SK-N-SH (cell line): ENCODE measurements at places on chromosomes 1 and 21. TPM values are rescaled to one million over a fixed set of nuclear protein-coding genes. Genes with fewer than 3 reads are reported as not detected.

DNA sequence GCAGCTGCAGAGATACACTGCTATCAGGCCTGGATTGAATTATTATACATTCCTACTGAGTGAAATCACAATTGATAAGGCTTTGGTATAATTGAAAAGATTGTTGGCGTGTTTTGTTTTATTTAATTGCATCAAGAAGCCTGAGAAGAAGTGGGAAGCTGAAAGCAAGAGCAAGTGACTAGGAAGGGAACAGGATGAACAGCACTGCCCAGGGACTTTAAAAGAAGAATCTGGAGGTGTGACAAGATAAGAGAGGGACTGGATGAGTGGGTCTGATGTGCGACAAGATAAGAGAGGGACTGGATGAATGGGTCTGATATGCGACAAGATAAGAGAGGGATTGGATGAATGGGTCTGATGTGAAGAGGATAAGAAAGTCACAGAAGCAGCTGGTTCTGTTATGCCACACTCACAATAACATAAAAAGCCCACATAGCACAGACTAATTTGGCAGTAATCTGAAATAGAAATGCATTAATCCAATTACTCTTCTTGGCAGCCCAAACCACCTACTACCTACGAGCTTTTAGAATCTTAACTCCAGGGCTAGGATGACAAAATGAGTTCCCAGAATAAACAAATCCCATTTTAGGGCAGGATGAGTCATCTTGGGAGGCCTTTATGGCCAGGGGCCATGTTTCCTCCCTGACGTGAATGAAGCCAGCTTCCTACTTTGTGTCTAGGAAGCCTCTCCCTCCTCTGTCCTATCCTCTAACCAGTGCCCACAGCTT lies 129.7 kb downstream of the DUSP10 start:
- no peaks in the 10 kb centered on the region for H3K27me3 ChIP-seq
- H3K36me3 ChIP-seq, result no peaks in the 10 kb centered on the region
- DNase-seq, result peak; percentile 51
- peaks cover 13% of the 10 kb centered on the region for H3K4me1 ChIP-seq
- H3K27ac ChIP-seq, result peak overlapping the region; percentile 56

The FUBP1 gene
- polyA plus RNA-seq, result 64.1 and 95.7 TPM in 2 replicates

DNA sequence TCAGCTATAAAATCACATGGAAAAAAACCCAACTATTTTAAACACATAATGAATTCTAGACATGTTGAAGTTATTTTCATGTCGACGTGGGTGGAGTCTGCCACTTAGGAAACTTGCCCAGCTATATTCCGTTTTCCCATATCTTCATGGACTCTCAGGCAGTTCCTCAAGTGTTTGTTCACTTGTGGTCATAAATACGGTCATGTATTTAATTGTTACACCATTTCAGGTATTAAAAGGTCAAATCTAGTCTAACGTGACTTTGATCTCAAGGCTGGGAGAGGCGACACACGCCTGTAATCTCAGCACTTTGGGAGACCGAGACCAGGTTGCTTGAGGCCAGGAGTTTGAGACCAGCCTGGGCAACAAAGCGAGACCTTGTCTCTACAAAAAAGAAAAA lies 346.9 kb downstream of the PBX1 start:
- H3K4me3 ChIP-seq, result no peak overlapping the region
- no peaks in the 10 kb centered on the region for H3K4me1 ChIP-seq
- H3K36me3 ChIP-seq, result no peaks in the 10 kb centered on the region
- no peak for DNase-seq

DNA sequence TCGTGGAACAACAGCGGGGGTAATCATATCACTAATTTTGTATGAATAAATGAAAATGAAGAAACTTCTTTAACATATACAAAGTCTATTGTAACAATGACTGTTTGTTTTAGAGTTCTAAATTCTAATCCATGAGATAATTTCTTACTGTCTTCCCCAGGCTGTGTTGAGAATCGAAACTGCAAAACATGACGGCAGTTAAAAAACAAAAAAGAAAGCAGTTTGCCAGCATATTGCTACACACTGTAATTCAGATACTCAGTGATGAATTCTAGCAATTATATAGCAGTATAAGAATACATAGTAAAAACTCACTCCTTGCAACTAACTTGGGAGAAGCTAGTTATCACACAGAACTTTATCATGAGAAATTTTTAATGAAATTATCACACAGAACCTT lies 22.1 kb downstream of the INSL5 start:
- DNase-seq, result no peak
- no peak overlapping the region for H3K4me3 ChIP-seq
- no peaks in the 10 kb centered on the region; the same call in none of the 2 replicates for H3K4me1 ChIP-seq
- no peaks in the 10 kb centered on the region for H3K36me3 ChIP-seq
- H3K27me3 ChIP-seq, result no peaks in the 10 kb centered on the region
- no peak overlapping the region for H3K27ac ChIP-seq

GRCh38 chr1:58412071-58412580 lies 134.4 kb downstream of the OMA1 start:
- peaks cover 13% of the 10 kb centered on the region; the same call in 1 of the 2 replicates for H3K4me1 ChIP-seq
- H3K36me3 ChIP-seq, result no peaks in the 10 kb centered on the region
- H3K27me3 ChIP-seq, result no peaks in the 10 kb centered on the region

The CD53 gene
- polyA plus RNA-seq, result not detected in 2 replicates

The LDLRAD1 gene
- not detected in 2 replicates for polyA plus RNA-seq

DNA sequence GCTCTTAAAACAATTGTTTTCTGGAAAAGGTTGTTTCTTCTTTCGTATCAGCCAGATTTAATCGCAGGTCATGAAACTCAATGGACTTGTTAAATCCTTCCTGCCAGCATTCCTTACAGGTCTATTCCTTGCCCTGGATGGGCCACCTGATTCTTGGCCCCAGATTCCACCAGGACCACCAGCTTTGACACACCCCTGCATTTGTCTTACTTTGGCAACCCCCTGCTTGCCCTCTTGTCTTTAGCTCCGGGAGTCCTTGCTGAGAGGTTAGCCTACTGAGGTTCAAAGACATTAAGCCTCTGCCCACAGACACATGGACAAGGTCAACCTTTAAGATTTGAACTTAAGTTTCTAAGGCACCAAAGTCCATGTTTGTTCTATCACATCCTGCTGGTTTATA lies 27.1 kb upstream of the DAB1 start:
- no peaks in the 10 kb centered on the region for H3K4me1 ChIP-seq
- H3K27ac ChIP-seq, result no peak overlapping the region
- 0 out of 2 replicates have a peak, but pooled peaks cover 7% of the 10 kb centered on the region for H3K27me3 ChIP-seq
- H3K36me3 ChIP-seq, result no peaks in the 10 kb centered on the region

The ZFP69B gene
- polyA plus RNA-seq, result 1.7 and 2.1 TPM in 2 replicates

- DNase-seq, result peak; percentile 36
- no peak overlapping the region for H3K27ac ChIP-seq
- peak overlapping the region; percentile 92 for H3K4me3 ChIP-seq
- H3K36me3 ChIP-seq, result no peaks in the 10 kb centered on the region
Observed at GRCh38 chr21:44013380-44014088, 1.4 kb downstream of the TRAPPC10 start.

DNA sequence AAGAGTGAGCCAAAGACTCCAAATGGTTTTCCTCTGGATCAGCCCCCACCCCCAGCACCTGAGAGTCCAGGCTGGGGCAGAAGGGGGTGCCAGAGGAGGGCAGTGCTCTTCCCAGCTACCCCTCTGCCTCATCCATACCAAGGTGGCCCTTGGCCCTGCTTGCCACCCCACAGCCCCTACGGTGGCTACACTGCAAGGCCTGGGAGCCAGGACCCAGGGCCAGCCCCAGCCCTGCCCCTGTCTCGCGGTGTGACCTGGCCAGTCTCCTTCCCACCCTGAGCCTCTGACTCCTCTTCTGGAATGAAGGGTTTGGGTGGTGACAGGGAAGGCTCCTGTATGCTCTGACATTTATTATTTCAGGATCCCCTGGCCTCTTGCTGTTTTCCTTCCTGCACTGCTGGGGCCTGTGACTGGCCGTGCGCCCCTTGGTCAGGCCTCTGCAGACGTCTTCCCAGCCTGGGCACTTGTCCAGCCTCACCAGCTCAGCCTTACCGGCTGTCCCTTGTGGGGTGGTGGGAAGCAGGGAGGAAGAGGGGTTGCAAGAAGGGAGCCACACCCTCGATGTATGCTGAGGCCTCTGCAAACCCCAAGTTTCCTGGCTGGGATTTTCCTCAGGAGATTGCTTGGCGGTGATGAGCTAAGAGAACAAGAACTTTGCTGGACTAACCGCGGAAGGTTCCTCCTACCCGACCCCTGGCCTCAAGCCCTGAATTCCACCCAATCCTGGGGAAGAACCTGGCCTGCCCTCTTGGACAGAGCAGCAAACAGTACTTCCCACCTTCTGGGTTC lies 13.5 kb downstream of the ASAP3 start:
- no peak overlapping the region for H3K4me3 ChIP-seq
- H3K27me3 ChIP-seq, result no peaks in the 10 kb centered on the region
- H3K36me3 ChIP-seq, result no peaks in the 10 kb centered on the region
- H3K4me1 ChIP-seq, result peaks cover 7% of the 10 kb centered on the region; the same call in 1 of the 2 replicates

GRCh38 chr1:87584586-87584985 lies 255.9 kb downstream of the LMO4 start:
- H3K36me3 ChIP-seq, result no peaks in the 10 kb centered on the region
- H3K4me1 ChIP-seq, result no peaks in the 10 kb centered on the region
- no peaks in the 10 kb centered on the region for H3K27me3 ChIP-seq
- DNase-seq, result no peak
- H3K27ac ChIP-seq, result no peak overlapping the region
- H3K4me3 ChIP-seq, result no peak overlapping the region

The UHMK1 gene
- polyA plus RNA-seq, result 7.4 and 12.3 TPM in 2 replicates

DNA sequence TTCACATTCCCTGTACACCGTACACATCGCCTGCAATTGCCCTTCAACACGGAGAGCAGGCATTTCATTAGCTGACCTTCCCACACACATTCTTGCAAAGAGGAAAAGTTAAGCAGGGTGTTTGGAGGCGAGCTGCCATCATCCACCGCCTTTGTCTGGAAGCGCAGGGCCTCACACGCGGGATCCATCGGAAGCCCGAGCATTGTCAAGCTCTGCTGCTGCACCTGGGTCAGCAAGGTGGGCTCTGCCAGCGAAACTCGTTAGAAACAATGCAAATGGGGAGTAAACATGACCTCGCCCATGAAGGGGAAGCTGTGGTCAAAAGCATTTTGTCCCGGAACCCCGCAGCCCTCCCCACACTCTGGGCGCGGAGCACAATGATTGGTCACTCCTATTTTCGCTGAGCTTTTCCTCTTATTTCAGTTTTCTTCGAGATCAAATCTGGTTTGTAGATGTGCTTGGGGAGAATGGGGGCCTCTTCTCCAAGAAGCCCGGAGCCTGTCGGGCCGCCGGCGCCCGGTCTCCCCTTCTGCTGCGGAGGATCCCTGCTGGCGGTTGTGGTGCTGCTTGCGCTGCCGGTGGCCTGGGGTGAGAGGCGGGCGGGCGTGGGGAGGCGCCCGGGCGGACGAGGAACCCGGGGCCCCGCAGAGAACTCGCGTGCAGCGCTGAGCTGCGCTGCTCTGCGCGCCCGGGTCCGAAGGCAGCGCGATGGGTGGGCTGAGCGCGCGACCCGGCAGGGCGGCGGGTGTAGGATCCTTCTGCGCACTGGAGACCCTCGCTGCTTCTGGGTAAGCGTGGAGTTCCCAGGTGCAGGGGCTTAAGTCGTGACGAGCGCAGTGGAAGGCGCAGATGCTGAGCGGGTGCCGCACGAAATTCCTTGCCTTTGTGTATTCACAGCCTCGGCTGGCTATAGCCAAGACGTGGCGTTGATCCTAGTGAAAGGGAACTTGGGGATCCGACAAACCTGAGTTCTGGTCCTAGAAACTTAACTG lies at the start of gene CR1:
CR1 (plus strand) TSS at position 357 of the 992 bp plus-strand sequence; CDS start at position 468, 111 bp downstream.
- no peak within 1 kb of the TSS for H3K27ac ChIP-seq
- H3K4me1 ChIP-seq, result no peaks in the 10 kb centered on the region
- peaks cover 37% of the 10 kb centered on the region for H3K27me3 ChIP-seq
- H3K4me3 ChIP-seq, result no peak within 1 kb of the TSS

DNA sequence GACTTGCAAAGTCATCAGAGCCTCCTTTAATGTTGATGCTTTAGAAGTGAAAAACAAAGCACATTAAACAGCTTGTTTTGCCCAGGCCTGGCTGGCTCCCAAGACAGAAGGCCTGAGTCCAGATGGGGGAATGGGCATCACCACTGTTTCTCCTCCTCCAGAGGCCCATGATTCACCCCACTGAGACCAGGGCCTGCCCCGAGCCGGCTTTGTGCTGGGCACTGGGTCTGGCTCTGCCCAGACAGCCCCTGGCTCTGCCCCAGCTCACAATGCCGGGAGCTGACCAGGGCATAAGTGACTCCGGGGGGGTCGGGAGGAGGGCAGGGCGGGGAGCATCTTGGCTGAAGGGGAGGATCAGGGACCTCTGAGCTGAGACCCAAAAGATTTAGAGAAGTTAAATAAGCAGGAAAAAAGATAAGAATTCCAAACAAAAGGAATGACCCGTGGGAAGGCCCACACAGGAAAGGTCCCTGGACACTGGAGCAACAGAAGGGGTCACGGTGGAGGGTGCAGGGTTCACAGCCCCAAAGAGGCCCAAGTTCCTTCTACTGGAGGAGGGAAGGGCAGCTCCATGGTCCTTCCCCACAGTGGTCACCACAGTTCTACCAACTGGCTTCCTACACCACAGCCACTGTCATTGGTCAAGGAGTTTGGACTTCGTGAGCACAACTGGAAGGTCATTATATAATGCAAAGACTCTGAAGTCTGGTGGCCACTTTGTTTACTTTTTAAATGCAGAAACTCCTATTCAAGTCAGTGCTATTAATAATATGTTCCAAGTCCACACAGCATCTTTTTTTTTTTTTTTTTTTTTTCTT lies 5.5 kb downstream of the C2CD2 start:
- H3K36me3 ChIP-seq, result no peaks in the 10 kb centered on the region
- H3K4me1 ChIP-seq, result peaks cover 19% of the 10 kb centered on the region; the same call in 1 of the 2 replicates
- DNase-seq, result no peak
- no peak overlapping the region for H3K4me3 ChIP-seq

DNA sequence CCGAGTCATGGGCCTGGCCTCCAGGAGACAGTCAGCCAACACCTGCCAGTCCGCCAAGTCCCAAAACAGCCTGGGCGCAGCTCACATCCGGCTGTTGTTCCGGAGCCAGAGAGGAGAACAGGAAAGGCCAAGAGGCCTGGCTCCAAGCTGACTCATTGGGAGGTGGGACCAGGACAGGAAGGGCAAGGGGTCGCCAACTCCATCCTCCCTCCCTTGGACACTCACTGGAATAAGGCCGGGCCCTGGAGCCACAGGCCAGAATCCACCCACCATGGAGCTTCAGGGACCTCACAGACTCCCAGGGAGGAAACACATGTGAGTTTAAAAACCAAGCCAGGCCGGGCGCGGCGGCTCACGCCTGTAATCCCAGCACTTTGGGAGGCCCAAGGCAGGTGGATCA lies 25.1 kb upstream of the CLIC4 start:
- DNase-seq, result no peak
- H3K27ac ChIP-seq, result no peak overlapping the region
- H3K36me3 ChIP-seq, result no peaks in the 10 kb centered on the region
- H3K4me3 ChIP-seq, result no peak overlapping the region

The KCTD3 gene
- polyA plus RNA-seq, result 34.8 and 36.6 TPM in 2 replicates

DNA sequence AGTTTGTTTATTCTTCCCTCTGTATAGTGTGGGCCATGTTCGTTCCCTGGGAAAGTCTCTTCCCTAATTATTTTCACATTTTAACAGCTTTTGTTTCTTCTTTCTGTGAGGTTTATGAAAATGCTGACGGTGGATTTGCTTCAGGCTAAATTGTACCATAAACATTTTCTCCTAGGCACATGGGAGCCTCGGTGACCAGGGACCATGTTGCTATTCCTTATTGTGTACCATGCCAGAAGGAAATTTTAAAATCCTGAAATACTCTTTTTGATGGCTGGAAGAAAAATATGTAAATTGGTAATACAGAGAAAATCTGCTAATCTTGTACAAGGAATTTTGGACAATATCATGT lies 230.1 kb upstream of the JUN start:
- no peak overlapping the region for H3K27ac ChIP-seq
- H3K36me3 ChIP-seq, result no peaks in the 10 kb centered on the region
- DNase-seq, result no peak
- H3K27me3 ChIP-seq, result no peaks in the 10 kb centered on the region

- H3K36me3 ChIP-seq, result peaks cover 83% of the 10 kb centered on the region
- H3K4me3 ChIP-seq, result no peak overlapping the region
- H3K4me1 ChIP-seq, result no peaks in the 10 kb centered on the region
- H3K27me3 ChIP-seq, result no peaks in the 10 kb centered on the region
Observed at GRCh38 chr1:246893191-246893939, 38.4 kb downstream of the AHCTF1 start.
